ENCODE measurements at places on chromosomes 3 and 15.
A peak's percentile ranks its signal among the peaks of the same experiment; 100 is the strongest.

DNA sequence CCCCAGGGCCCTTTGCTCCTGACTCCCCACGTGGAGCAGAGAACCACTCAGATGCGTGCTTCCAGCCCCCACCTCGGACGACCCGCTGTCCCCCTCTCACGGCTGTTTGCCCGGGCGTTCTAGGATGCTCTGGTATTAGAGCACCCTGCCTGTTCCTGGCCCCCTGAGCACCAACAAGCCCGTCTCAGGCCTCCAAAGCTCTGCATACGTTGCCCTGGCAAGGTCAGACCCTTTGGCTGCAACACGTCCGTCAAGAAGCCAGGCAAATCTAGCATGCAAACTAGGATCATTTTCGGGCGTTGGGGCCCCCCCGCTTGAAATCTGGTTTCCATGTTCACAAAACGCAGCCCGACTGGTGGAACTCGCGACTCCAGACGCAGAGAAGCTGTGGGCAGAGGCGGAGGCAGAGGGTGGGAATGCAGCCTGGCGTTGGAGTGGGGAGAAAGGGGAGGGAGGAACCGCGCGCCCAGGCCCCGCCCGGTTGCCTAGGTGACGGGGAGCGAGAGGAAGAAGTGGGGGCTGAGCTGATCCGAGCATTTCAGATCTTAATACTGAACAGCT, 86.2 kb upstream of the PIAS1 start:
- DNase-seq = no peak

DNA sequence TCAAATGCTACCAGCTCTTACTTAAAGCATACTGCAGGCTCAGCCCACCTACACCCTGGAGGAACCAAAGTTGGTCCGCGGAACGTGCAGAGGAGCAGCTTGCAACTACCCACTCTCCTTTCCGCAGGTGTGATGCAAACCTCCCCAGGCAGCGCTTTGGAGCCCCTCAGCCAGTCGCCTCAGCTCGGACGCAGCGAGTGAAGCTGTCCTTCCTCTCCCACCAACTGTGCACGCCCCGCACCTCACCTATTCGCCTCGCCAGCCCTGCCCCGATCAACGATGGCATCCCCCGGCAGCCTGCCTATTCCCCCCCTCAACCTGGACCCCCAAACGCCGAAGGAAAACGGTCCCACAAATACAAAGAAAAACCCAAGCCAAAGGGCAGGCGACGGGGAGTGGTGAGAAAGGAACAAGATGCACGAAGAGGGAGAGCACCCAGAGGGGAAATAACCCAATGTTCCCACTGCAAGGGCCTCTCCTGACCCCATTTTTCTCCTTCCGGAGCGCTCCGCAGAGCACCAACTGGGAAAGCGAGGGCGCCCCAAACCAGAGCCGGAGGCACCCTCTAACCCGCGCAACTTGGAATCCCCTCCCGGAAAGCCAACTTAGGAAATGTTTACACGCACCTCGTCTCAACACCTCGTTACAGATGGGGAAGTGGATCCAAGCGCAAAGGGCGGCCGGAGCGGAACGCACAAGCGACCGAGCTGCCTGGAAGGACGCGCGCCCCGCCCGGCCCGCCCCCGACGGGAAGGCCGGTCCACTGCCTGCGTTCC, 665 bp downstream of the GLB1 start:
- DNase-seq = peak; percentile 6

DNA sequence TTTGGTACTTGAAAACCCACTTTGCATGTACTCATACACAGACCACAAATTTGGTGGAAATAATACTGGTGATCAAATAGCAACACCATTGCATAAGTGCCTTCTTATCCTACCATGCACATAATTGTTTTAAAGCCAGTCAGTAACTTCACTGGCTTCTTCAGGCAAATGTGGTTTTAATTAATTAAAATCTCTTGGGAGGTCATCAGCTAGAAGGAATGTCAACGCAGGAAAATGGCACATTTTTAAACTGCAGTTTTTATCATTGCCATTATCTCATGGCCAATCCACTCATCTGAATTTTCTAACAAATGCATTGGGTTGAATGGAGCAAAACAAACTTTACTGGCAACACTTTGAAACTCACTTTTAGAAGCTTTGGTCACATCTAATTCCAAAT, 105.7 kb upstream of the ZPLD1 start:
- DNase-seq = no peak

DNA sequence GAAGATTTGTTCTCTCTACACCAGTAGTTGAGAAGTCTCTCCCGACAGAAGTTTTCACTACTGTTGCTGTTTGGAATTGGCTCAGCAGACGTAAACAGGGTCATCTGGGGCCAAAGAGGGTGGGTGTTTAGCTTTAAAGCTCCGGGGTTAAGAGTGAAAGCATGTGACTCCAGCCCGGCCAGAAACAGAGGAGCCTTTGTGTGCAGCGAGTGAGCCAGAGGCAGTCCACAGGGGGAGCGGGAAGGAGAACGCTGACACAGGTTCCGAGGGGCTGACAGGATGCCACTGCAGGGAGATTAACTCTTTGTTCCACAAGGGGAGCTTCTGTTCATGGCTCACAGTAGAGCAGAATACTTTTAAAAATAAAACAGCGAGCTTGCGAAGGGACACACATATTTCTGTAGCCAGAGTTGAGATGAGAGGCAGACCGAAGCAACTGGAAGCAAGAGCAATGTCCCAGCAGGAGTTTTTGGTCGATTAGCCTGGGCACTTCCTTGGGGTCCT, 26.9 kb downstream of the BMF start:
- DNase-seq = no peak

DNA sequence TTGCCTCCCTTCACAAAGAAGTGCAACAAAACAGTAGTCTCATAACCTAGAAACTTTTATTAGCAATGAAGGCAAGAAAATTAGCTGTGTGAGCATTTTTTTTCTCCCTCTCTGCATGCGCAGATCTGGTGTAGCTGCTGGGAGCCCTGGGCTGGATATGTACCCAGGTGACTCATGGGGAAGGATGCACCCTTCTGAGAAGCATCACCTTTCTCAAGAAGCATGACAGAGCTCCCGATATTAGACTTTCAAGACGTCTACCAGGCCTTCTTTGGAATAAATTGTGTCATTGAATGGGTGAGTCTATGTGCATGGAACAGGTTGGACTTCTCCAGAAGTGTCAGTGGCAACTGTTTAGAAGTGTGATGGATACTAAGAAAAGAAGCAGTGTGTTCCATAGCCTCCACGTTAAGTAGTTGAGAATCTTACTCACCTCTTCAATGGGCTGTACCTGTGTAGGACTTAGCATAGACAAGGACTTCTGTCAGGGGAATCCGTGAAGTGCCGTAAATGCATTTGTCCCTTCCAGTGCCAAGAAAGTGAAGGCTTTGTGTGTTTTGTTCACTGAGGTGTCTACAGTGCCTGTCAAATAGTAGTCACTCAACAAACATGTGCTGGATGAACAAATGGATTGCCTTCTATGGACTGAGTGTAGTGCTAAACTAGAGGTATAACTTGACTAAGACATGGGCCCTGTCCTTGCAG, 47.7 kb upstream of the RASGRP1 start:
- no peak for DNase-seq

DNA sequence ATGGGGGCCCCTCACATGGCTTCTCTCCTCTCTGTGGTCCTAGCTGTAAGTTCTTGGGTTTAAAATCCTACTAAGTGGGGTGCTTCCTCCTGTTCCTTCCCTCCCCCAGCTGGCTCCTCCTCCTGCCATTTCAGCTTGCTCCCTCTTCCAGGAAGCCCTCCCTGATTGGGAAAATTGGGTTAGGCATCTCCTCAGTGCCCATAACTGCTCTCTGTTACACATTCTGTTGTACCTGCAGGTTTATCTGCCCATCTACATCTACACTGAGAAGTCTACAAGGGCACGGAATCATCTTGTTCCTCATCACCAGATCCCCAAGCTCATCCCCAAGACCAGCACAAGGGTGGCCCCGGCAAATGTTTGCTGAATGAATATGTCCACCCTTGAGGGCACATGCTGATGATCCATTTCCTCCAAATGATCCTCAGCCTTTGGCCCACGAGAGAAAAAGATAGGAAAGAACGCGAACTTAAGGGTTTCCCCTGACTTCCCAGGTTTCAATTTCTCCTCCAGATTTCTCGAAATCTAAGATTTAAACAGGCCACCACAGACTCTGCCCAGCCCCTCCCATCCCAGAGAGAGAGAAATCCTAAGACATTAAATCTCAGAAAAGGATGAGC, 3.9 kb downstream of the SEMA7A start:
- no peak for DNase-seq

- no peak for DNase-seq
These were observed 10.4 kb downstream of the SPTBN5 start for GRCh38 chr15:41883484-41883825.

DNA sequence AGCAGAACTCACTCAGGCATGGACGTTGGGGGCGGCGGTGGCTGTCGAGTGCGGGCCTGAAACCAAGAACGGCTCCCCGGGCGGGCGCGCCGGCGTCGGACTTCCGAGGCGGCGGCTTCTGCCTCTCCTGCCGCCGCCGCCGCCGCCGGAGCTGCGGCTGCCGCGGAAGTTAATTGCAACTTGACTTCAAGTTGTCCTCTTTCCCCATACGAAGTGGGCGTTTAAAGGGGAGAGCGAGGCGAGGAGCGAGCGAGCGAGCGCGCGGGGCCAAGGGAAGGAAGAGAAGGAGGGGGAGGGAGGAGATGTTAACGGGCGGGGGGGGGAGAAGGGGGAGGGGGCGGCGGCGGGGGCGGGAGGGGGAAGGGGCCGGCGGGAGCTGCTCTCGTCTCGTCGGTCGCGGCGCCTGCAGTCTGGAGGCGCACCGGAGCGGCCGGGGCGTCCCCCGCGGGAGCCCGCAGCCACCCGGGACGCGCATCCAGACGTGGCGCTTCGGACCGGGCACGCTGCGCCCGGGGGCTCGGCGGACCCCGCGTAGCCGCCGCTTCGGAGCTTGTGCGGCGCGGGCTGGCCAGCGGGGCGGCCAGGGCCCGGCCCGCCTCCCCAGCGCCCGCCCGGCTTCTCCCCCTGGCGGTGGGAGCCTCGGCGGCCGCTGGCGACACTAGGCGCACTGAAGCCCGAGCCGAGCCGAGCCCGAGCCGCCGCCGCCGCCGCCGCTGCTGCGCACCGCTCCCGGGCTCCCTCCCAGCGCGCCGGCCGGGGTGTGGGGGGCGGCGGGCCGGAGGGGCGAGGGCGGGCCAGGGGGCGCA, 19.7 kb upstream of the SATB1 start:
- DNase-seq = peak; percentile 57

GRCh38 chr3:71062952-71063772, 520.4 kb downstream of the FOXP1 start:
- no peak for DNase-seq

DNA sequence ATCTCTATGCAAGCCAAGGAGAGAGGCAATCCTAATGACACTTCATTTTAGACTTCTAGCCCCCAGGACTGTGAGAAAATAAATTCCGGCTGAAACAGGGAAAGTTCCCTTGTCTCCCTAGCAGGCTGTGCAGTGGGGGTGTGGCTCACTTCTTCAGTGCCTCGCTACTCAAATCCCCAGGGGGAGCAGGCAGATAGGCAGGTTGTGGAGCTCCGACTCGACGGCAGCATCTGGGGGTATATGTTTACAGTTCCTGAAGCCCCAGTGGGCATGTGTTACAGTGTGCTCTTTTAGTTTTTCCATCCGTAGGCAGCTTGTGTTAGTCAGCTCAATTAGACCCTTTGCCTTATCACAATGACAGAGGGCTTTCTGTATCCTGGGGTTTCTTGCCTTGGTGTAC, 836.5 kb downstream of the PDCD6IP start:
- DNase-seq = no peak

DNA sequence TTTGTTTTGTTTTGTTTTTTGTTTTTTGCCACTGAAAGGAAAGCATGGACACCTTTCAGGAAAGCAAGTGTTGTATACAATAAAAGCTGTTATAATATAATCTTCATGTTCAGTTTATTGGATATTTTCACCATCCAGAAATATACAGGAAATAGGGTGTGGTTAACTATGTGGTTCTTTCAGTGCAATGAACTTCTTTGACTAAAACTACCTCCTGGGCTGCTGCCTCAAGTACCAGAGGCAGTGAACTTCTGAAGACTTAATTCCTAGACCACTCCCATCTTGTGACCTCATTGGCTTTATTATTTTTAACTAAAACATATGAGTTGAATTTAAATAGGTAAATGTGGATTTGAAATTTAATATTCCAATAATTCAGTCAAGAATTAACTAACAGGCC, 27.1 kb upstream of the TBL1XR1 start:
- no peak for DNase-seq

DNA sequence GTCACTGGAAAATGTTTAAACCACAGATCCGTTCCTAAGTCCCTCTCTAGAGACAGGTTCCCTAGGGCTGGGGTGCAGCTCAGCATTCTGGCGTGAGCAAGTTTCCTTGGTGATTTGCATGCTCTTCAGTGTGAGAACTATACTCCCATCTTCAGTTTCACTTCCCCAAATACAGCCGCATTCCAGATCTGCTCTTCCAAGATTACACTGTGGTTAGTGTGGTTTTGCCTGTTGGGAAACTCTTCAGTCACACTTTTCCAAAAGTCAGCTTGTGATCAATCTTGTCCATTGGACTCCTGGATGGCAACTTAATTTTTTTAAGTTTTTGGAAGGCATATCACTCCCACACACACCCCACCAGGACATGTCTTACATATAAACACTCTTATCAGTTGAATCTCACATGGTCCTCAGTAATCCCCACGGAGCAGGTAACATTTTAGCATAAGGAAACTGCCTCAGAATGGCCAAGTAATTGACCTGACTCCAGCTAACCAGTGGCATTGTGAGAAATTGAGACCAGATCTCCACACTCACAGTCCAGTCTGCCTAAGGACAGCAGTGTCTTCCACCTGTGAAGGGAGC, 33.5 kb upstream of the PTPN23 start:
- DNase-seq = no peak

GRCh38 chr15:40096094-40096891, 12.4 kb downstream of the BMF start:
- no peak for DNase-seq
